ENCODE measurements at places on chromosomes 16 and 17.

DNA sequence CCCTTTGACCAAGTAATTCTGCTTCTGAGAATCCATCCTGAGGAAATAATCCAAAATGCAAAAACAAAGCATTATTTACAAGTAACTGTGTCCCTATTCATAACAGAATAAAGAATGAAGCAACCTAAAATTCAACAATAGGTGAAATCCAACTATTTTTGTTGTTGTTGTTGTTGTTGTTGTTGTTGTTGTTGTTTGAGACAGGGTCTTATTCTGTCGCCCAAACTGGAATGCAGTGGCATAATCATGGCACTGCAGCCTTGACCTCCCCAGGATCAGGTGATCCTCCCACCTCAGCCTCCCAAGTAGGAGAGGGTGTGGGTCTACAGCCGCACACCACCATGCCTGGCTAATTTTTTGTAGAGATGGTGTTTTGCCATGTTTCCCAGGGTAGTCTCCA is 75.9 kb upstream of the MTMR4 start:
- DNase-seq = no peak

DNA sequence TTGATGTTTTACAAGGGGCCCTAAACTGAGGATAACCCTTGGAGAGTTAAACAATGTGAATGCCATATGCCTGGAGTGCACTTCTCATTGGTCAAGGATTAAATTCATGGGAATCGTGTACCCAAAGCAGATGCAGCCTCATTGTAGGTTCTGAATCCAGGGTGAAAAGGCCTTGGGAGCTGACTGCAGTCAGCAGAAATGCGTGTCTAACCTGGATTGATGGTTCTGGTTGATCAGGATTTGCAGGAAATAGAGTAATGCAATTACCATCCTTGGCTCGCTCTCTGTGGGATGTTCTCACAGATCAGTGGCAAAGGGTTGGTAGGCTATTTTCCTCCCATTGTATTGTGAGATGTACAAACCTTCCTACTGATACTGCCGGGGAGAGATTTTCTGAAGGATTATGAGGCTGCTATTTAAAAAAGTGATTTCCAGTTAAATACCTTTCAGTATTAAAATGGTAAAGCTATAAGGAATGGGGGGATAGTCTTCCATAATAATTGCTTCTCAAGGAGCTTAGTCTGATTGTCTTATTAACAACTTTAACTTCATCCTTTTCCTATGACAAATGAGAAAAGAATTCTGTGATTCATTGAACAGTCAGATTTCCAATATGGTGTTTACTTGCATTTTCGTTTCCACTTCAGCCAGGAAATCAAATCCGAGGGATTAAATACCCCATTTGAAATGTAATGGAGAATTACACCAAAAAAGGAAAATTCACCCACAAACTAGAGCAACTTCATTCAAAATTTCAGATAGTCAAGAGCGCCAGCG is 1028.1 kb upstream of the EEF2KMT start:
- no peak for DNase-seq

- DNase-seq = no peak
Measured at GRCh38 chr16:17308186-17308585, 162.6 kb downstream of the XYLT1 start.

DNA sequence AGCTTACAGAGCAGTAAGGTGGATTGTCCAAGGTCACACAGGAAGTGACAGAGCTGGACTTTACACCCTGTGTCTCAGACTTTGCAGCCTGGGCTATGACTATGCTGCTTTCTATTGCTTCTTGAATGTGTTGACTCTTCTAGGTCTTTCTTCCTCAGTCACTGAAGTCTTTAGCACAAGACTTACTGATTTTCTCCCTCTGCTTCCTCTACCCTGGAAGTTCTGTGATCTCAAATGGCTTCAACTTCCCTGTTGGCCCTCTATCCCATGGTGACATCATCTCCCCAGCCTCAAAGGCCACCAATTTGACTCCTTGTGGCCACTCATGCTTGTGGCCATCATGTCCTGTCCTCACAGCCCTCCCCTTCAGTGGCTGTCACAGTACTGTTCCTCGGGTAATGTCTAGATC is 181.3 kb downstream of the HS3ST3A1 start:
- DNase-seq = no peak

DNA sequence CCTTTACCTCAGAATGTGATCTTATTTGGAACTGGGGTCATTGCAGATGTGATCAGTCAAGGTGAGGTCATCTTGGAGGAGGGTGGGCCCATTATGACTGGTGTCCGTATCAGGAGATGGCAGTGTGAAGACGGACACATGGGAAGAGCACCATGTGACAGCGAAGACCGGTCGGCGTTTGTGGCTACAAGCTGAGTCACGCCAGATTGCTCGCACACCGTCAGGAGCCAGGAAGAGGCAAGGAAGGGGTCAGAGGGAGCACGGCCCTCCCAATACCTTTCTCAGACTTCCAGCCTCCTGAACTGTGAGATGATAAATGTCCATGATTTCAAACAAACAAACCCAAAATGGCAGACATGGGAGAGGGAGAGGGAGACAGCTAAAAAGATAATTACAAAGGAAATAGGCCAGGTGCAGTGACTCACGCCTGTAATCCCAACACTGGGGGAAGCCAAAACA is 13.2 kb downstream of the STARD3 start:
- no peak for DNase-seq

GRCh38 chr17:337453-337852 is 15.2 kb downstream of the RPH3AL start:
- no peak for DNase-seq

- no peak for DNase-seq
Measured at GRCh38 chr16:14502256-14502875, 127.7 kb downstream of the PARN start.
